CD4-positive, alpha-beta T cell treated with Interleukin-2 at 100 ng/mL for 4 hours (primary cell): ENCODE measurements at places on chromosomes 6 and 20.

GRCh38 chr6:108543175-108543940 is 17.4 kb upstream of the FOXO3 start:
- no peak for DNase-seq

- DNase-seq = peak; percentile 12
These were observed 646 bp downstream of the RPS6KA2 start for GRCh38 chr6:166626177-166627032.

DNA sequence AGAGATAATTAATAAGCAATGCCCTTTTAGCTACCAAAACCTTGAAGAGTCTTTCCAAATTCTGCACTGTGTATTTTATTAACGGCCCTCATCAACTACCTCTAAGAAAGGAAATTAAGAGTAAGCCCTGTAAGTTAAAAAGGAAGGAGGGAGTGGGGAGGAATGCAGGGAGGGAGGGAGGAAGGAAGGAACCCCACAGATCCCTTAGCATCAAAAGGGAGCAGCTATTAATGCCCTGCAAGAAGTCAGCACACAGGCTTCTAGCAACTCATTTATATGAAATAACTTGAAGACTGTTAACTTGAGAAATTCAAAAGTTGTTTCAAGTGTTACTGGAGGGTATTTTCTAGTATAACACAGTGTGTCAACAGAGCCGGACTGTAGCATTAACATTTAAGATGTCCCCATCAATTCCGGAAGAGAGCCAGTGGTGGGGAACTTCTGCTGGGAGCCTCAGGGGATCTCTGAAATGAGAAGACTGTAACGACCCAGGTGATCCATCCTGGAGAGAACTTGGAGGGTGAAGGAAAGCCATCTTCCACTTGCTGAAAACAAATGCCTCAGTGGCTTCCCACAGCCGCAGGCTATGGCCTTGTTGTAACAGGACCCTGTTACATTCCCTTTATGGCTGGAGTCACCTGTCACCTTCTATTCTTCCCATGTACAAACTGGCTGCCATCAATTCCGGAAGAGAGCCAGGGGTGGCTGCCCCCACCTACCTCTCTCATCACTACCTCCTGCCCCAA is 33.2 kb downstream of the SLC22A23 start:
- no peak for DNase-seq

- no peak for DNase-seq
These were observed 21.6 kb downstream of the KIF16B start for GRCh38 chr20:16551607-16552006.

GRCh38 chr20:60262967-60263603 is 304.9 kb downstream of the CDH26 start:
- peak; percentile 49 for DNase-seq

DNA sequence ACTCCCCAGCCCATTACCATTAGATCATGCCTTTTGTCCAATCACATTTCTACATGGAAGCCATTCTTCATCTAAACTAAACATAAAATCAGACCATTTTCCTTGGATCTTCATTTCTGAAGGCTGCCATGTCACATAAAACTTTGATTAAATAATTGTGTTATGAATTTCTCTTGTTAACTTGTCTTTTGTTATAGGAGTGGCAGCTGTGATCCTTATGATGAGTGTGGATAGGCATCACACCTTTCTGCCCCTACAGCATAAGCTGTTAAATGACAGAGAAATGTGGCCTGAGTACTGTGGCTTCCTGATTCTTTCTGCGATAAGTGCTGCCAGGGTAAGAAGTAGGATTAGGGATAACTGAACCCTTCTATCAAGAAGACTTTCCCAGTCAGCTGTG is 247.1 kb upstream of the MOCS1 start:
- no peak for DNase-seq
